ENCODE measurements at places on chromosomes 13 and 19.

GRCh38 chr13:77429320-77430142, 102.6 kb upstream of the MYCBP2 start:
- DNase-seq, result no peak

DNA sequence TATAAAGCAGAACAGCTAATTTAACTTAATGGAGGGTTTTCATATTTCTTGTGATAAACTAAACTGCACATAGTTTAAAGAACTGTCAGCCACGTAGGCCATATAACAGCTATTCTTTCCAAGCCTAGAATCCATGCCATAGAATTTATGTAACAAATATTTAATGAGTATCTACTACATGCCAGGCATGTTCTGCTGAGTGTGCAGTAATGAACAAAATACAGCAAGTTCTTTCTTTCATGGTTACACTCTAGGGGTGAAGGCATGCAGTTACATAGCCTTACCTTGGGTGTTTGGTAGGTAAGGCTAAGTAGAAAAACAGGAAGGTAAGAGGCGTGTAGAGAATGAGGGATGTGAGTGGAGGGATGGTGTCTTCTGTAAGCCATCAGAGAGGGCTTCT, 4.6 kb downstream of the URI1 start:
- no peak for DNase-seq

GRCh38 chr19:49925486-49925885, 3.5 kb upstream of the ATF5 start:
- no peak for DNase-seq

GRCh38 chr13:79458436-79458835, 22.5 kb upstream of the NDFIP2 start:
- DNase-seq, result no peak

DNA sequence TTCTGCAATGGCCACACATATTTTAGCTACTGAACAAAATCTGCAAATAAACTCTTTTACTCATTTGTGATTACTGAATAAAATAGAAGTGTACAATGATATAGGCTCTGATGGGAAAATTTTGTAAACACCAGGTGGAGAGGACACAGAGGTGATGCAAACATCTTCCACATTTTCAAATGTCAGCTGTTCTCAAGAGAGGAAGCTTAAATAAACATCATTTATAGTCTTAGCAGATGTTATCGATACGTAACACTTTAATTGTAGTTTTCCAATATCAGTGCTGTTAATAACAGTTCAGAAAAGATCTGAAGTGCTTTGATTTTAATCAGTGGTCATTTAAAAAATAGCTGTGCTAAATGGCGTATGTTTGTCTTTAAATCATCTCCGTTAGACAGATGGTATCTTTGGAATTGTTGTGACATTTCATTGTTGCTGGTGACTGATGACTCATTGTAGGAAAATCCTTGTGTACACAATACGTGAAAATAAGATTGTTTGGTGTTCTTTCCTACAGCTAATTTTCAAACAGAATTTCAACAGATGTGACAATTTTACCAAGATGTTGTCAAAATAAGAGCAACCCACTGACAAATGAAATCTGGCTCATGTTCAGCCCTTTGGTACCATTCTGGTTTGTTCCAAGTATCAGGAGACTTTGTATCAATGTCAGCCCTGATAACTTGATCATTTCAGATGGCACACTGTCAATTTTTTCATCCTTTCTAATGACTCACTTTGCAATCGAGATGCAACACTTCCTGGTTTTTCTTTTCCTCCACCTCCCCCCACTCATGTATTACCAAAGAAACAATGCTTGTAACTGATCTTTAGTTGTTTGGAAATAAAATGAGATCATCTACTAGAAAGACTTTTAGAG, 516.0 kb downstream of the DCT start:
- no peak for DNase-seq

GRCh38 chr13:60398907-60399589, 2.0 kb downstream of the TDRD3 start:
- no peak for DNase-seq

GRCh38 chr19:31611046-31611877, 262.0 kb upstream of the TSHZ3 start:
- no peak for DNase-seq
